ENCODE measurements at places on chromosomes 1 and 21.

DNA sequence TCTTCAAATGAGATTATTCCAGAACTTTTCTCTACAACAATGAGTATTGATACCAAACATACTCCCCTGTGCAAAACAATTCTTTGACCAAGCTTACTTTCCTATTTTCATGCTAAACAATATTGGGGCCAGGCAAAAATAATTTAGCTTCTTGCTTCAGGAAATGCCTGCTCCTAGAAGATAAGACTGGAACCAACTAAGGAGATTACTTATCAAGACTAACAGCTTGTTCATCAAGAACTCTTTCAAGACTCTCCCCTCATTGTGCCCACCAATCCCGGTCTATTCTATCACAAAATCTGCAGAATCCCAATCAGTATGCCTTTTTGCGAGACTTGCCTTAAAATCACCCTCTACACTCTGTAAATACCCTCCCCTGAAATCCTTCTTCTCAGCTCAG is 536.6 kb downstream of the RWDD3 start:
- no peak for DNase-seq

- no peak for DNase-seq
Observed at GRCh38 chr1:52364235-52364839, 1.7 kb downstream of the CC2D1B start.

- no peak for DNase-seq
Observed at GRCh38 chr1:159938905-159939677, 6.3 kb downstream of the IGSF9 start.

- no peak for DNase-seq
Observed at GRCh38 chr1:214029796-214030195, 42.0 kb downstream of the PROX1 start.

- DNase-seq: no peak
Observed at GRCh38 chr1:3924186-3924824, 24.2 kb upstream of the C1orf174 start.

DNA sequence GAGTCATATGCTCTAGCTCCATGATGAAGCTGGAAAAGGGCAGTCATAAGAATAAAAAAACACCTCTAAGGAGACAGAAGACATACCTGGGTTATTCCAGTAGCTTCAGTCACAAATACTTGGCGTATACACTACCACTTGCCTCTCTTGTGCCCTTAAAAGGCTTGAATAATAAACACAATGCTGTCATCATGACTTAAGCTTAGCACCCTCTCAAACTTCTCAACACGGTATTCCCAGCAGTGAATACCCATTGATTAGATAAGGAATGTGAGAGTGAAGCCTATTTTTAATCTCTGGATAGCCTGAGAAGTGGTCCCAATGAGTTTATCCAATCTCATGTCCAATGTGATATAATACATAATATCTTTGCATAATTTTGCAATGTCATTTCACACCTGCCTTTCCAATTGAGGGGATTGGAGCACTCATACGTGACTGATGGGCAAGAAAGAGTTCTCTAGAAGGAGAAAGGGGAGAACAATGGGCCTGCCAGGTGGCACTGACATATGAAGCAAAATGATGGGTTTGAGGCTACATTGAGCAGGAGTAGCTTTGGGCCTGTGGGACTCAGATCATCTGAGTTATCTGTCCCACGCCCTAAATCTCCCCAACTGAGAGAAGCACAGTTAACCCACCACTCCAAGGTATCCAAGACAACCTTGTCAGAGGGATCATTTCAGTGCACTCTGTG is 298.6 kb upstream of the DAB1 start:
- no peak for DNase-seq

All from GF-D8 (cell line).